ENCODE measurements at places on chromosomes 3 and 15. TPM values are rescaled to one million over a fixed set of nuclear protein-coding genes. Genes with fewer than 3 reads are reported as not detected.

The TBC1D23 gene
- total RNA-seq, result 59.9 TPM

The PLCB2 gene
- 1.4 TPM for total RNA-seq

The TLR9 gene
- not detected for total RNA-seq

- no peak for DNase-seq
Measured at GRCh38 chr15:26739791-26740190, 33.1 kb downstream of the GABRB3 start.

The ACVR2B gene
- total RNA-seq, result 2.7 TPM

DNA sequence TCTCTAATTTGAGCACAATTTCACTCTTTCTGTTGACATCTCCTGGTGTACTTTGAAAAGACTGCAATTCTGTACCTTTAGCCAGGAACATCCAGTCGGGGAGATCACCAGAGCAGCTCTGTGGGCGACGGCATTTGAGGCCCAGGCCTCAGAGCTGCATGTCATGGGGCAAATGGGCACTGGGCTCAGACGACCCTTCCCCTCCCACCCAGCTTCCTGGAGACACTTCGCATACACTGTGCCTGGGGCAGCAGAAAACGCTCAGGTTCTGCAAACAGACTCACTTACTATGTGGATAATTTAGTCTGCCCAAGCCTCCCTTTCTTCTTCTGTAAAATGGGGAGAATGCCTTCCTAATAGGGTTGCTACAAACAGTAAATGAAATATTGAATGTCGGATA, 96.9 kb downstream of the HMG20A start:
- DNase-seq, result no peak

GRCh38 chr3:197718891-197719290, 17.8 kb downstream of the RUBCN start:
- peak; percentile 31 for DNase-seq

DNA sequence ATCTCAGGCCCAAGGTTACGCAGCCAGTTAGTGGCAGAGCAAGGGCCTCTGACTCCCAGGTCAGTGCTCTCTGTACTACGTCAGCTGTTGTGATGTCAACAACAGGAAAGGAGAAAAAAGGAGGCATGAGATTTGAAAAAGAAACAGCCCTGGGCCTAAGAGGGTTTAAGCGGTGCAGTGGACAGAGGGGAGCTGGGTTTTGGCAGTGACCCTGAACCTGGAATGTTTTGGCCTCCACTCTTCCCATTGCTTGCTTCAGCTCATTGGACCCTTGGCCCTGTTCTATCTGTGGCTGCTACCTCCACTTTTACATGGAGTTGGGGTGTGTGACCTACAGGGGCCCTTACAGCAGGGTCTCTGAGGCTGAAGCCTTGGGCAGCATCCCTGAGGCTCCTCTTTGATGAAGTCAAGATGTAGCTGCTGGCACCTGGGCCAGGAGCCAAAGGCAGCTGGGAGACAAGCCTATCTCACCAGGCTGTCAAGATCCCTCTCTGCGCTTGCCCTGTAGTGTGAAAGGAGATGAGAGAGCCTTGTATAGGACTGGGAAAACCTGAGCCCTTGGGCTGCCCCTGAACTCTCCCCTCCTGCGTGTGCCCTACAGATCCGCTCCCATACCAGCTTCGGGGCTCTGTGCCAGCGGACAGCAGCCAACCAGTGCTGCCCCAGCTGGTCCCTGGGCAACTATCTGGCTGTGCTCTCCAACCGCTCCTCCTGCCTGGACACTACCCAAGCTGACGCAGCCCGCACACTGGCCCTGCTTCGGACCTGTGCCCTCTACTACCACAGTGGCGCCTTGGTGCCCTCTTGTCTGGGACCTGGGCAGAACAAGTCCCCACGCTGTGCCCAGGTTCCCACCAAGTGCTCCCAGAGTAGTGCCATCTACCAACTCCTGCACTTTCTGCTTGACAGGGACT, 8.7 kb downstream of the DISP2 start:
- no peak for DNase-seq

The KAT2B gene
- 25.3 TPM for total RNA-seq

DNA sequence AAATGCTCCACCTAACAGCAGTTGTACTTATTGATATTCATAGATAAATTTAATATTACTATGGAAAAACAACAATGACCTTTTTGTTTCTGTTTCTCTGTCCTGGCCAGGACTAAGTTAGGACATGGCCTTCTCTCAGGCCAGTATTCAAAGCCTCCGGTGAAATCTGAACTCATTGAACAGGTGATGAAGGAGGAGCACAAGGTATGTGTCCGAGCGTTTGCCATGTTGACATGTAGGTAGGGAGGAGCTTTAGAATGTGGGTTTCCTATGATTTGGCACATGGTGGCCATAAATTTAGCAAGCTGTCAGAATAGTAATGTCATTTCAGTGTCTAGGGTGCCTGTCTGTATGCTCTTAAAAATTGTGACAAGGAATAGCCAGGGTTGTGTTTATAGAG, 77.7 kb downstream of the USP13 start:
- peak; percentile 11 for DNase-seq

DNA sequence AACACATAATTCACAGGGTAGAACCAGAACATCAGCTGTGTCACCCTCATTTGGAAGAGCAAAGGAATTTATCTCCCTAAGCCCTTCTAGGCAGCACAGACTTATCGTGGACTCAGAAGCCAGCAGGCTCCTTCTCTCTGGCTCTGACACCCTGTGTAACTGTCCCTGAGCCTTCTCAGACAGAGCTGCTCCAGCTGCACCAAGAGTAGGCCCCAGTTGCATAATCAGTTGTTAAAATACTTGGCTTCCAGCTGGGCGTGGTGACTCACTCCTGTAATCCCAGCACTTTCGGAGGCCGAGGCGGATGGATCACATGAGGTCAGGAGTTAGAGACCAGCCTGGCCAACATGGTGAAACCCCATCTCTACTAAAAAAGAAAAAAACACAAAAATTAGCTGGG, 49.4 kb upstream of the ACVR2B start:
- peak; percentile 65 for DNase-seq

- no peak for DNase-seq
Measured at GRCh38 chr15:85988741-85989140, 90.9 kb upstream of the AGBL1 start.

The BMF gene
- 10.4 TPM for total RNA-seq

The MORC1 gene
- not detected for total RNA-seq

GRCh38 chr3:38541806-38542205, 45.7 kb downstream of the EXOG start:
- peak; percentile 98 for DNase-seq

The GRAMD1C gene
- total RNA-seq, result 0.13 TPM

DNA sequence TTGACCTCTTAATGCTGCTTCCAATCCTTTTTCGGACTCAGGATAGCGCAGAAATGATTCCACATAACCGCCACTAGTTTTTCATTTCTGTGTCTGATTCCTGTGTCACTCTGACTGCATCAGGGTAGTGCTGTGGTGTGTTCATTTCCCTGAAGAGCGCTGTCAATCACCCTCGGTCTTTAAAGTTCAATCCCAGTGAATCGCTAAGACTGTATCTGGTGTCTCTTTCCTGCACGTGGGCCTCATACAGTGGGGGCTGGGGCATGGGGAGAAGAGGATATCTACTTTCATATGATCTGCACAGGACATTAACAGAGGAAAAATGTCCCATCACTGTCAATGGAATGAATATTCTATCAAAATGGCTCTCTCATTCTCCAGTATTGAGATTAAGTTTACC, 32.9 kb upstream of the BNIP2 start:
- DNase-seq, result no peak

- DNase-seq, result no peak
Measured at GRCh38 chr3:97830638-97831037, 8.8 kb downstream of the CRYBG3 start.

- DNase-seq, result no peak
Measured at GRCh38 chr15:91040856-91041255, 18.5 kb upstream of the VPS33B start.

DNA sequence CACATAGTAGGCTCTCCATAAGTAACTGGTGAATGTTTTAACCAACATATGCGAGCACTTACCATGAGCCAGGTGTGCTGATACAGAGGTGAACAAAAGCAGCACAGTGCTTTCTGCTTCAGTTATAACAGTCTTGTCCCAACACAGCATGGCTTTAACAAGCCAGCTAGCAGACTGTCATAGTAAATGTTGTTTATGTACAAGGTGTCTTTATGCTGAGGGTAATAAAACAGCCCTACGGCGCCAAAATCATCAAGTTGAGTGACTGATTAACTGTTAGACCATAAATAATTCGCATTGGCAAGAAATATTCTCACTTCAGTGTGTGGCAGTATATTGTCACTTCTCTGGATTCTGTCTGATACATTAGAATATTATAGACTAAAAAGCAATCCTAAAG, 646.0 kb upstream of the CFAP20DC start:
- DNase-seq, result no peak

DNA sequence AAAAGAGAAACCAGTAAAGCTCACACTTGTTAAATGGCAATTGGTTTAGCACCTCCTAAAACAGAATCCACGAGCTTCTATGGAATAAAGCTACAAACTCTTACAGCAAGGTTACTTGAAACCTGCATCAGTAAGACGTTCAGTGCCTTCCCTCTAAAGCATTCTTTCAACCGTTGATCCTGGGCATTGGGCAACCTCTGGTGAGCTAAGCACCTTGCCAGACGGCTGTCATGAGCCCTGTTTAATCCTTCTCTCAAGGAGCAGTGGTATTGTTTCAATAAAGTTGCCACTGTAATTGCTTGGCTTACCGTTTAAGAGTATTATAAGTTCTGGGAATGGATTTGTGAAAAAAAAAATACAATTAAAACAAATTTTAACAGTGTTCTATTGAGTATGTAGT, 75.0 kb downstream of the COL8A1 start:
- no peak for DNase-seq

The IFT57 gene
- 43.4 TPM for total RNA-seq

The CFAP92 gene
- total RNA-seq, result 0.08 TPM

The ANKUB1 gene
- not detected for total RNA-seq

The RPL39L gene
- total RNA-seq, result 2.8 TPM

GRCh38 chr15:96774216-96774615, 443.7 kb downstream of the NR2F2 start:
- DNase-seq, result no peak

GRCh38 chr3:72224804-72225509, 440.0 kb upstream of the PROK2 start:
- no peak for DNase-seq

The ITGA11 gene
- 29.2 TPM for total RNA-seq

The SERF2 gene
- total RNA-seq, result 973 TPM

The STRA6 gene
- not detected for total RNA-seq

The CNTN3 gene
- total RNA-seq, result 0.08 TPM

The LMAN1L gene
- total RNA-seq, result not detected

Data from myocyte (in vitro differentiated cells).